Fibroblast of skin of back (primary cell): ENCODE measurements at places on chromosomes 6 and 20.

- peak; percentile 57 for DNase-seq
Measured at GRCh38 chr20:32336918-32337347, 21.2 kb upstream of the ASXL1 start.

DNA sequence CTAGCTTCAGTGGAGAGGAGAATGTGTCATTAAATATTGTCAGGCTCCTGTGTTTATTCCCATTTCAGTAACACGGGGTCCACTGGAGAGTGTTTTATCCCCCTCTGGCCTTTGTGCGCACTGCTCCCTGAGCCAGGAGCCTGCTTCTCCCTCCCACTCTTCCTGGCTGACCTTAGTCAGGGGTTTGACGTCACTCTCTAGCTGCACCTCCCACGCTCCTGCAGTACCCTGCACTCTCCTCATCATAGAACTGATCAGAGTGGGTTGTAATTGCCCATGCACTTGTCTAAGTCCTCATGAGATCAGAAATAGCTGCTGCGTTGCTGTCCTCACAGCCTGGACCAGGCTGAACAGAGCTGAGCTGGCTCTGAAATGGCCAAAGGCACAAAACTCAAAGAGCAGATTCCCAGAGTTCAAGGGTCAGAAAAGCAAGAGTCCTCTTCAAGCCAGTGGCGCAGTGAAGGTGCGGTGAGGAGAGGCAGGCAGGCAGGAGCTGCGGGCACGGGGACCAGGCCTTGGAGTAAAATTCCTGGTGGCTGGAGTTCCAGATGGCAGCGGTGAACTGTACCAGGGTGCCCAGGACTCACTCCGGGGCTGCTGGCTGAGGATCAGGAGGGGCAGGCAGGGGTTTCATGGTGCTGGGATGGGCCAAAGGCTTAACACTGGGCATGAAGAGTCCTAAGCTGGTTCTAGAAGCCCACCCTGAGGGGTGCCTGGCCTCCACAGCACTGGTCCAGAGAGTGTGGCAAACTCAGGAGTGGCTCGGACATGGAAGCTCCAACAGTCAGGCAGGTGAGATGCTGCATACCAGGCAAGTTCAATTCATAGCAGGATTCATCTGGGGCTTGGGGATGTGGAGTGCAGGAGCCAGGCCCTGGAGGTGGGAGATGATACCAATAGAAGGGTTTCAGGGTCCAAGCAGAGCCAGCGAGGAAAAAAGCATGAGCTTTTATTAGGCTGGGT is 170.9 kb downstream of the SCP2D1 start:
- no peak for DNase-seq

DNA sequence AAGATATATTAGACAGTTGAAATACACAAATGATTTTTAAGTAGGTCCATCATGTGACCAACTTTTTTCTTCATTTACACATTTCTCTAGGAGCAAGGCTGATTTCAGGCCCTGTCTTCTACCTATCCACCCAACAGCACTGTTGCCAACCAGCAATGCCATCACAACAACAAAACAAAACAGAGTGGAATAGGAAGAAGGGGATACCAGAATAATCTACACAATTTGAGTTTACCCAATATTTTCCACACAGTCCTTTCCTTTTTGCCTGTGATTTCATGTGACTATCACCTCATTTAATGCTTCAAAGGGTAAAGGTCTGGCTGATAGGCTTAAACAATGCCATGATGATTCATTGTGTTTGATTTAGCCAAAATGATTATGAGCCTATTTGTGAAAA is 94.9 kb downstream of the MTFR2 start:
- DNase-seq: no peak

- peak; percentile 49 for DNase-seq
Measured at GRCh38 chr6:89368107-89368506, 15.6 kb upstream of the UBE2J1 start.

DNA sequence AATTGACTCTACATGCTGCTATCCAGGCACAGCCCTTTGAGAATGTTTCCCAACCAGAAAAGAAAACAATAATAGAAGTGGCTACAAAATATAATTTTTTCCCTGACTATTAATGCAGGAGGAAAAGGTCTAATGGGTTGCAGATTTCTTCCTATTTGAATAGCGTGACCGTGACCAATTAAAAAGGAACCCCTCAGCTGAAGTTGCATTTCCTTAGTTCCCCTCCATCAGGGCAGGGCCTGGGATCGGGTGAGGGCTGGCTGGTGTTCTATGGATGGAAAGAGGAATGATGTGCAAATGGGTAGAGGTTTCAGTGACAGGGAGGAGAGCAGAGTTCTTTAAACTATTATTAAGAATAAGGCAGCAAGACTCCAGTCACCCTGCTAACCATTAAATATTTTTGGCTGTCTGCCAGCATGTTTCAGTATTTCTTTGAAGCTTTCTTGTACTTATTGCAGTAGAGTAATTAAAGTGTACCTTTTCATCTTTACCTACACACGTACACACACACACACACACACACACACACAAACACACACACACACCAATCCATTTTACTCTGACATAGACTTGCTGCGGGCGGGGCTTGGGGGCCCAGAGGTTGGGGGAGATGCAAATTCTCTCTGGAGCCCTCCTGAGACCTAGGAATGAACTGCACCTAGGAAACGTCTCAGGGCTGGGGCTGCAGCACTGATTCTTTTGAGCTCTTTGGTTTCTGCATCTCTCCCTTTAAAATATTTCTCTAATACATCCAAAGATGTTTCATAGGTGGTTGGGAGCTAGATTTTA is 154.8 kb upstream of the SLC35B3 start:
- DNase-seq: no peak

DNA sequence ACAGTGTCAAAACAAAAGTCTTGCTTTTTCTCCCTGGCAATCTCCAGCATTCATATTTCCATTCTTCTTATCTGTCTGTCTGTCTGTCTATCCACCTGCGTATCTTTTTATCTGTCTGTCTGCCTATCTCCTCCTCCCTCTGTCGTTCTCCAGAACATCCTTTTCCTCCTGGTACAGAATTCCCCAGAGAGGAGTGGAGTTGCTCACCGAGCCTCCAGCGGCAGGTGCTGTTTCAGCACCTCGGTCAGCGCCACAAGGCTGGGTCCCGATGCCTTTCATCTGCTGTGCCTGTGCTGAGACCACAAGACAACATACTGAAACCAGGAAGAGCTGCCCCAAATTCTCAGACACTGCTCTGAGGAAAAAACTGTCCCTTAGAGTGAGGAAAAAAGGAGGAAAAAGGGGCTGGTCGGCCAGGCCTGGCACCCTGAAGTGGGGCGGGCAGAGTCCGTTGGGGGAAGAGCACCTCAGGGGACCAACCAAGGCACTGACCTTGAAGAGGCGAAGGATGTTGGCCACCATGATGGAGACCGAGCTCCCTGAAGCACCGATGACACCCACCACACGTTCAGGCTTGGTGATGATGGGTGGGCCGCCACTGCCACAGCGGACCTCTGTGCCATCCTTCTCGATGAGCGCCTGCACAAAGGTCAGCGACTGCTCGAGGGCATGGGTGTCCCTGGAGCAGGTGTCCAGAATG is 13.3 kb downstream of the GRM4 start:
- DNase-seq: peak; percentile 27

DNA sequence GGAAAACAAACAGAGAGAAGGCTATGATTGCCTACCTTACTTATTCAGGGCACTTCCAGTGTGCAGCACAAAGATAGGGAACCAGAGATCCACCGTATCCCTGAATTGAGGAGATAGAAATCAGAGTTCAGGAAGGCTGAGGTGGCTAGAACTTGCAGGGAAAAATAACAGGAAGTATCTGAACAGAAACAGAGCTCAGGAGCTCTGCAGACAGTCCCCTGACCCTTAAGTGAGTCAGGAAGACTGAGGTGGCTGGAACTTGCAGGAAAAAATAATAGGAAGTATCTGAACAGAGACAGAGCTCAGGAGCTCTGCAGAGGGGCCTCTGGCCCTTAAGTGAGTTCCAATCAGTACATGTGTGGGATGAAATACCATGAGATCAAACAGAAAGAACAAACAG is 65.4 kb downstream of the RPRD1B start:
- DNase-seq: no peak

DNA sequence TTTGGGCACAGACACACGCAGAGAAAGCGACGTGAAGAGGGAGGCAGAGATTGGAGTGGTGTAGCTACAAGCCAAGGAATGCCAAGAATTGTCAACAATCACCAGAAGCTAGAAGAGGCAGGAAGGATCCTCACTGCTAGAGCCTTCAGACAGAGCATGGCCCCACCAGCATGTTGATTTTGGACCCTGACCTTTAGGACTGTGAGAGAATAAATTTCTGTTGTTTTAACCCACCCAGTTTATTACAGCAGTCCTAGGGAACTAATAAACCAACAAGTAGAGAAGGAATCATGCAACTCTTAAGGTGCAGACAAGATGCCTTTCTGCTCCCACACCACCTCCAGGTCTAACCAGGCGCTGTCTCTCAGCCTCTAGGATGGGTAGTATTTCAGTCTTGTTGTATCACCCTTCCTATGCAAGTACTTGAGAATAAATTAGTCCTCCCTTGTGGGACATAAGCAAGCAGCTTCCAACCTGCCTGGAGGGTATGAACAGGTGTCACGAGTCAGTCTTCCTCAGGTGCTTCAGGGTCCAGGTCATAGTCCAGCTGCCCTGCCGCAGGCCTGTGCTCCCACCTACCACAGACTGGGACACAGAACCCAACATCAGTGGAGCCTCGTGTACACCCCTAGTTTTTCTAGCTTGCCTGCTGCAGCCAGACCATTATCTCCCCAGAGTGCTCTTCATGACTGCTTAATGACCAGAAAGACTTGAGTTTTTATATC is 46.4 kb upstream of the CCN2 start:
- peak; percentile 62 for DNase-seq

- DNase-seq: no peak
Measured at GRCh38 chr20:872855-873520, 39.5 kb downstream of the FAM110A start.

- DNase-seq: no peak
Measured at GRCh38 chr6:128240024-128240428, 280.4 kb downstream of the PTPRK start.

GRCh38 chr6:32718879-32719278 is 22.3 kb upstream of the HLA-DQA2 start:
- no peak for DNase-seq

GRCh38 chr20:32278199-32278643 is 770 bp downstream of the KIF3B start:
- no peak for DNase-seq

GRCh38 chr6:163708466-163708865 is 293.9 kb downstream of the QKI start:
- DNase-seq: no peak

DNA sequence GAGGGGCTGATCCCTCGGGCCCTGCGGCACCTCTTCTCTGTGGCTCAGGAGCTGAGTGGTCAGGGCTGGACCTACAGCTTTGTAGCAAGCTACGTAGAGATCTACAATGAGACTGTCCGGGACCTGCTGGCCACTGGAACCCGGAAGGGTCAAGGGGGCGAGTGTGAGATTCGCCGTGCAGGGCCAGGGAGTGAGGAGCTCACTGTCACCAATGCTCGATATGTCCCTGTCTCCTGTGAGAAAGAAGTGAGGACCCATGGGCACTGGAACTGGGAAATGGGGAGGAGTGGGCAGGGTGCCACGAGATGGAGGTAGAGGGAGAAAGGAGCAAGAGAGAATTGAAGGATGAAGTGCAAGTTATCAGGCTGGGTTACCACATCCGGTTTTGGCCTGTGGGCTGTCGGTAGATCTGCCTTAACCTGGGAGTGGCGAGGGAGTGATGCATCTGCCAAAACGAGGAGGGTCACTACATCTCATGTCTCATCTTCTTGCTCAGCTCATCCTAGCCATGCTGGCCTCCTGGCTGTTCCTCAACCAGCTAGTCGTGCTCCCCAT is 5.4 kb upstream of the PHF1 start:
- DNase-seq: no peak

DNA sequence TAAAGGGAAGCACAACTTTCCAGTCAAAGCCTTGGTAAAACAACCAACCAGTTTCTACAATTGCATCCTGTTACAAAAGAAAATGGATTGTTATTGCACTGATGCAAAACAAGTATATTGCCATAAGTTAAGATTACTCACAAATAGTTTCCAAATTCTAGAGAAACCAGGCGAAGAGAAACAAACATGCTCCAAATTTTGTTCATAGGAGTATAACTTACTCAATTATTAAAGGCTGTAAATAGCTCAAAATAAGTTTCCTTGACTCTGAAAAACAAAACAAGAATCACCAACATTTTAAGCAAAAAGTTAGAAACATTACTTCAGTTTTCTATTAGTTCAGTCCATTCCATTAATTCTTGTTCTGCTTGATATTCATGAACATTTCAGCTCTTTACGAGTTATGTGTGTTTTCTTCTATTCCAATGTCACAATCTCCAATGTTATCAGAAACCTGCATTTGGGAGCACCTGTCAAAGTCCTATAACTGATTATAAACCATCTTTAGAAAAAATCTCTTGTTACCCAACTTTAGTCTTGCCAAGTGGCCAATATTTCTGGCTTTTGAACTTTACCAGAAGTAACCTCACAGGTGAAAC is 137.9 kb upstream of the THBS2 start:
- DNase-seq: no peak

- no peak for DNase-seq
Measured at GRCh38 chr20:57126481-57127092, 139.9 kb downstream of the BMP7 start.

DNA sequence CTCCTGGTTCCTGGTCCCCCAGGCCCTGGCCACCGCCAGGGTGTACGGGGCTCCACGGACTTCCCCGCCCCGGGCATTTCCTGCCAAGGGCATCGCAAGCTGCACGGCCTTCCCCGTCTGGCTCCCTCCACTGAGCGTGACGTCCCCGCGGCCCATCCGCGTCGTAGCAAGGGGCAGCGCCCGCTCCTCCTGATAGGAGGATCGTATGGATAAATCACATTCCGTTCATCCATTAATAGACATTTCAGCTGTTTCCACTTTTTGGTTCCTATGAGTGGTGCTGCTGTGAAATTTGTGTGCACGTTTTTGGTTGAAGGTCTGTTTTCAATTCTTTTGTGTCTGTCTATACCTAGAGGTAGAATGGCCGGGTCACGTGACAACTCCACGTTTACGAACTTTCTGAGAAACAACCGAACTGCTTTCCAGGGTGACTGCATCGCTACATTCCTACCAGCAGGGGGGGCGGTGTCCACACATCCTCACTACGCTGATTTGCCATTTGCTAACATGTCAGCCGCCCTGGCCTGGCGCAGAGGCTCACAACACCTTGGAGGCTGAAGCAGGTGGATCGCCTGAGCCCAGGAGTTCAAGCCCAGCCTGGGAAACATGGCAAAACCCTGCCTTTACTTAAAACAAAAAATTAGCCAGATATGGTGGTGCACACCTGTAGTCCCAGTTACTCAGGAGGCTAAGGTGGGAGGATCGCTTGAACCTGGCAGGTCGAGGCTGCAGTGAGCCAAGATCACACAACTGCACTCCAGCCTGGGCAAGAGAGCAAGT is 37.7 kb downstream of the KCNQ2 start:
- peak; percentile 65 for DNase-seq

GRCh38 chr6:149111556-149112115 is 205.9 kb upstream of the TAB2 start:
- no peak for DNase-seq

- DNase-seq: no peak
Measured at GRCh38 chr20:37329481-37330165, 16.3 kb upstream of the SRC start.

DNA sequence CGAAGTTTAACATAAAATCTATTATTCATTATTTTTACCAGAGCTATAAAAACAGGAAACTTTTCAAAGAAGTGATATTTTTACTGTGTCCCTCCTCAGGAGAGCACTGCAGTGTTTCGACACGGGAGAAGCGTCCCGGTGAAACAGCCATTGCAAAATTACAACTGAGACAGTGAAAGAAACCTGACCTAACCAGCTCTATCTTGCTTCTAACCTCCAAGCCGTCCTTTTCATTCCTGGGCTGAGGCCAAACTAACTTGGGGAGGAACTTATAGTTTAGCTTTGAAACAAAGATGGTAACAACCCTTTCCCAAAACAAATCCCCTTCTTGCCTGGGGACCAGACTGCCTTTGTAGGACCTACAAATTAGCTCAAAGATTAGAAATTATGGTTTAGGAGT is 79.2 kb downstream of the WDR27 start:
- no peak for DNase-seq
